Mucosa of descending colon (tissue), 3 donors: ENCODE measurements at places on chromosomes 16 and 17. TPM values are rescaled to one million over a fixed set of nuclear protein-coding genes. Genes with fewer than 3 reads are reported as not detected.
A peak's percentile ranks its signal among the peaks of the same experiment; 100 is the strongest.

DNA sequence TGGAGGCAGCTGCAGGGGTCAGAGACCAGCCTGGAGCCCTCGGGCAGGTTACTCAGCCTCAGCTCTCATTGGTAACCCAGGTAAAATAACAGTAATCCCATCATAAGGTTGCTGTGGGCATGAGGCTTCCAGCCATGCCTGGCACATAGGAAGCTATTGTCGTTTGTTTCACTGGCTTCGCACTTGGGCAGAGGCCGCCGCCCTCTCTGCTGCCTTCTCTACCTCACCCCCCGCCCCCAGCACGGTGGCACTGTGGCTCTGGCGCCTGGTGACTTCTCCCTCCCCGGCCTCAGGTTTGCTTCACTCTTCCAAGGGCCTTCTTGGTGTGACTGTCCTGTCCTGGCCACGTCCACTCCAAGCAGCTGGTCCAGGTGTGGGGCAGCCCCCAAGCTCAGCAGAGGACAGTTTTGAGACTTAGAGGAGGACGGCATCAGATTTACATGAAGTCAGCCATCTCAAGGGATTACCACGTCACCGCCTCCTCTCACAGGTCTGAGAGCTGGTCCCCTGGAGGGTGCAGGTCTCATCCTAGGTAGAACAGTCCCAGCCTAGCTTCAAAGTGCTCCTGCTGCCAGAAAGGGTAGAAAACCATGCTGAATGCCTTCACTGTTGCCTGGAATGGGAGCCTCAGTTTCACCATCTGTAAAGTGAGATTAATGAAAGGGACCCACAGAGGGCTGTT is 34.8 kb downstream of the SREBF1 start:
- no peak for DNase-seq

DNA sequence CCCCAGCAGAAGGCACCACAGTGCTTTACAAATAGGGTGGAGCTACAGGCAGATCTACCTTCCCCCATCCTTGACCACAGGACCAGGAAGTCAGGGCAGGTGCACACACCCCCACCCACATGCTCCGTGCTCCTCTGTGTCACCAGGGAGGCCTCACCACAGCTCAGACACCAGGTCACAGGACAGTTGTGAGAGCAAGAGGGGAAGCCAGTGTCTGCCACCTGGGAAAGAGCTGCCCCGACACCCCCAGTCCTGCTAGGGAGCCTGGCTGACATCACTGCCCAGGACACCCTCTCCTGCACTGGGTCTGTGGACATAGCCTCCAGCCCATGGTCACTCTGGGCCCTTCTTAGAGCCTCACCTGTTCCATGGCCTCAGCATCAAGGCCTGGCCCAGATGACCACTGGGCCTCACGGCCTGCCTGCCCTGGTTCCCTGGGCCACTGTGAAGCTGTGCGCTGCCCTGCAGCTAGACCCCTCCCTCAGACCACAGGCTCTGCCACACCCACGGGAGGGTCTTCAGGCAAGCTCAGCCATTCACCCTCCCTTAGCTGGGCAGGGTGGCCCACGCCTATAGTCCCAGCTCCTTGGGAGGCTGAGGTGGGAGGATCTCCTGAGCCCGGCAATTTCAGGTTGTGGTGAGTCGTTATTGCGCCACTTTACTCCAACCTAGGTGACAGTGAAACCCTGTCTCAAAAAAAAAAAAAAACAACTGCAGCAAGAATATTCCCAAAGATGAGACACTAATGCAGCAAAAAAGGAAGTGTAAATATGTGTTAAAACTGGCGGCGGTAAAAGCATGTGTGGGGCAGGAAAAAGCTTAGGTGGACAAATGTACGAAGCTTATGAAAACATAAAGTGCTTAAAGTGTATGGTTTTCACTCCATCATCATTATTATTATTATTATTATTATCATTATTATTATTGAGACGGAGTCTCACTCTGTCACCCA is 14.2 kb downstream of the POLR3K start:
- peak; percentile 75 for DNase-seq

DNA sequence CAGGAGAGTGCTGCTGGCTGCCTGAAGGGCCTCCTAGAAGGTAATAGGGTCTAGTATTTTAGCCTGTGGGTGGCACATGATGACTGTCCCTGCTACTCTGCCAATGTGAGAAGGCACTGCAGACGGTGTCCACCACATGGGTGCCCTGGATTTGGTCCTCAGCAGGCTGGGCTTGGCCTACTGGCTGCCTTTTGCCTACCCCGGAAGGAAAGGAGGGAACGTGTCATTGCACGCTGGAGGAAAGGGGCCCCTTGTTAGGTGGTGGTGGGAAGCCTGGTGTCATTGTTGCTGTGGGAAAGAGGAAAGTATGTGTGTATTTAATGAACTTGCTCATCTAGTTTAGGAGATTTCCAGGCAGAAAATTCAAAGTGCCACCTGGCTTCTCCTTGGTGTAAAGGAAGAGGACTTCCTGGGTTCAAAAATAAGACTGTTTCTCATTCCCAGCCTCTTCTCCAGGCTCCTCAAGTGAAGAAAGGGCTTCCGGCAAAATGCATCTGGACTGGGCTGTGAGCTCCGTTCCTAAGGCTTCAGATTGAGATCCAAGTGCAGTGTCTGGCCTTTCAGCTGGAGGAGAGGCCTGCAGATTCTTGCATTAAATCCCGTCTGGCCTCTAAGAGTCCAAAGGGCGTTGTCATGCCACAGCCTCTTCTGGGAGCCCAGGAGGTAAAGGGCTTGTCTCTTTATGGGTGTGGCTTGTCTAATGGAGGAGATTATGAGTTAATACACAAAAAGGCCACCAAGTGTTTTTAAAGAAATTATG is 55.1 kb downstream of the RPTOR start:
- no peak for DNase-seq

DNA sequence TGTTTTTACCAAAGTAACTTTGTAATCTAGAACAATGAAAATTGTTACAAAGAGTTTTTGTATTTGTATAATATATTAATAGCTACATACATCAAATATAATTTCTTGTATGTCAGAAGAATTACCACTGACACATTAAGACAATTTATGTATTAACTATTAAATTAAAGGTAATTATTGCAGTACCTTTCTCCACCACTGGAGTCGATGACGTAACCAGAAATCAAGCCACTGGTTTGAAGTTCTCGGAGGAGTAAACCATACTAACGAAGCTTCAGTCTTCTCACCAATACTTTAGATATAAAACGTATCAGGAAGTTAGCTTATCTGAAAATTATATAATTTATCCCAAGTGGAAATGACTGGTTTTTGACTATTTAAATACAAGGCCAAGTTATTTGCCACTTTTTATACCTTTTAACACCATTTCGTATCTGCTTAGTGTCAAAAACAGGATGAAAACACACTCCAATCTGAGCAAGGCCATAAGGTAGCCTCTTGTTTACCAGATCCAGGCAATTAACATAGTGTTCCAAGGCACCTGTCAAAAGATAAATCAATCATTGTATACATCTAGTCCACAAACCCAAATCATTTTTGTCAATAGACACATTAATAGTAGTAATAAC is 4.3 kb downstream of the POLG2 start:
- no peak for DNase-seq

DNA sequence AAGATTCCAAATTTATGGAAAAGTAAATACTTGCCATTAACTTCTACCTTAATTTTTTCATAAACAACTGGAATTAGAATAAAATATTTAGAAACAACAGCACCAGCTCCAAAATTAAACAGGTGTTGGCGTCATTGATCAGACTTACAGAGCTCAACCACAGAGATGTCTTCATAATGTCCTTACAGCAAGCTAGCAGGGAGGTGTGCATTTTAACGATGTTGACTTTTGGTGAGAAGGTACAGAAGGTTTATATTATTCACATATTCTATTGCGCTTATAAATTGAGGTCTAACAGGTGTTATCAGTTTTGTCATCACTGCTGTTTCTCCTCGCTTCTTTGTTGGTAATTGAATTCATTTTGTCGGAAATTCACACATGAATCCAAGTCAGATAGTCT is 226.2 kb upstream of the CA10 start:
- DNase-seq = no peak

GRCh38 chr17:55793272-55793671 is 42.4 kb downstream of the PCTP start:
- DNase-seq = no peak

Gene KRT23
- total RNA-seq = not detected

DNA sequence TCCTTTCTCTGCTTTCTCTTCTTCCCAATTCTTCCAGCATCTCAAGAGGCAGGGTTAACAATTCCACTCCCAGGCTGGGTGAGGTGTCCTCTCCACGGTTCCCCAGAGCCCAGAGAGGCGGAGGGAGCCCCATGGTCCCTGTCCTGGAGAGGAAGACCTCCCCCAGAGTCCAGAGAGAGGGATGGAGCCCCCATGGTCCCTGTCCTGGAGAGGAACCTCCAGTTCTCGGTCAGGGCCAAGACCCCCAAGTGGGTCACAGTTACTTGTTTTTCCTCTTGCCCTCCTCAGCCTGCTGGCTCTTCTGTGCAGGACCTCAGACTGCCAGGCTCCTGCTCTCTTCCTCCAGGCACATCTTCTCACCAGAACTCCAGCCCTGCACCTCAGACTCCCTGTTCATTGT is 135.2 kb downstream of the RPTOR start:
- no peak for DNase-seq

DNA sequence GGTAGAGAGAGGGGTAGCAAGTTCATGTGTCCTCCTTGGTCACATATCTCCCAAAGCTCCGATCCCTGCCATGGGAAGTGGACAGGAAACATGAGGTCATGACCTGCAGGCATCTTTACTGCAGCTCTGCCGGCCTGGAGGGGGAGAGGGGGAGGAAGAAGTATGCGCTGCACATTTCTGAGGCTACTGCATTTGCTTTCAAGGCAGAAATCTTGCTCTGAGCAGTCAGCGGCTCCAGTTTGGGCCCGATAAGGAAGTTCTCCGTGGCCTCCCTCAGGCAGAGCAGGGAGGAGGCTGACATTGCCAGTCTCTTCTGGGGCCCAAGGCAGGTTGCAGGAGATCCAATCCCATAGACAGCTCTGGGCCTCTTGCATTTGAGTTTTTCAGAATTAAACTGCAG is 1.5 kb upstream of the NHERF1 start:
- peak; percentile 30 for DNase-seq

Gene VMO1
- 2.1 TPM for total RNA-seq

Gene HSF5
- total RNA-seq = 0.09 TPM

DNA sequence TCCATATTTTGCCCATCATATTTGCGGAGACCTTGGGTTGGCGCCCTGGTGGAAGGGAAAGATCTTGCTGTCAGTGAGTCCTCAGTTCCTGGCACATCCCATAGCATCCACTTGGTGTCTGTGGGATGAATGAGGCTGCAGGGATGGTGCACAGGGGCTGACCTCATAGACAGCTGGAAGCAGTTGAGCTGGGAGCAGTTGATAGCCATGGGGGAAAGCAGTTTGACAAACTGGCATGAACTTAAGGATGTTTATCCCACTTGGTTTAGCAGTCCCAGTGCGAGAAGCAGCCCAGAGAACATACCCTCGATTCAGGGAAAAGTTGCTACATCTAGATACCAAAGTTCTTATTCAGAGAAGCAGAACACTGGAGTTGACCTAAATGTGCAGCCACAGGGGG is 80.7 kb downstream of the SNX29 start:
- DNase-seq = no peak

Gene FOXL1
- total RNA-seq = 3.6 TPM

DNA sequence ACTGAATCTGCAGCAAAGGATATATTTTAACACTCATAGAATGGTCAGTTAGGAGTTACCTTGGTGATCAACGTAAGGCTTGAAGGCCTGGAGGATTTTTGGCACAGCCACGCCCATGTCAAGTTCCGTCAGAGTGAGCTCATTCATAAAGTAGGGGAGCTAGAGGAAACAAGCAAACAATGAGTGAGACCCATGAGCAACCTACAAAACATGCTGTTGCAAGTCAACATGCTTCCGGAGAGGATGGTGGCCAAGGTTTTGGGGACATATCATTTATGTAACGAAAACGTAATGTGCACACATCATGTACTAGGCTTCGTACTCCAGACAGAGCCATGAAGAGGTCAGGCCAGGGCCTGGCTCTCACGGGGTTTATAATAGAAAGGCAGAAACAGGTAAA is 41.1 kb upstream of the ERN1 start:
- no peak for DNase-seq

GRCh38 chr17:32943647-32944191 is 15.8 kb downstream of the TMEM98 start:
- no peak for DNase-seq

Gene MARVELD3
- total RNA-seq = 108 TPM

Gene RNF227
- 3.0 TPM for total RNA-seq

Gene CCT6B
- 2.1 TPM for total RNA-seq

GRCh38 chr16:50837324-50837723 is 95.4 kb downstream of the CYLD start:
- no peak for DNase-seq

GRCh38 chr16:5706211-5706610 is 608.6 kb upstream of the EEF2KMT start:
- no peak for DNase-seq

GRCh38 chr17:75031972-75032719 is 14.6 kb downstream of the ATP5PD start:
- peak; percentile 69 for DNase-seq

GRCh38 chr17:43878260-43879175 is 28.8 kb downstream of the MPP2 start:
- DNase-seq = peak; percentile 83

- peak; percentile 75 for DNase-seq
These were observed 14.7 kb downstream of the RABEP2 start for GRCh38 chr16:28910086-28911031.

GRCh38 chr16:50721549-50722404 is 20.1 kb upstream of the CYLD start:
- no peak for DNase-seq

Gene TAX1BP3
- total RNA-seq = 197 TPM

DNA sequence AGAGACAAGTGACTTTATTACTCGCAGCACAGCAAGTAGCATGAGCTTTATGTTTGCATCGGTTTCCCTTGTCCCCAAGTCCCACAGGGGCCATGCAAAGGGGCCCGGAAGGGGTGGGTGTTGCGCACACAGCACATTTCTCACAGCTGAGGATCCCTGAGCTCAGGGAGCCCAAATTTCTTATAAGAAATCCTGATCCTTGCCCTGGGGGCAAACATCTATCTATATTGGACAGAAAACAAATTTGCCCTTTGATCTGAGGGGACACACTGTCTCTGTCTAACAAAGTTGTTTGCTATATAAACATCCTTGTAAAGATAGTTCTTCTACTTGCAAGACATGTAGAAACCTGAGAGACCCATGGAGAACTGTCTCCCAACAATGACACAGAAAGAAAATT is 35.7 kb upstream of the MEAK7 start:
- no peak for DNase-seq

- DNase-seq = no peak
These were observed 240.6 kb downstream of the PRKCA start for GRCh38 chr17:66542967-66543520.

Gene CETP
- total RNA-seq = 0.22 TPM

GRCh38 chr16:4668313-4668960 is 24.9 kb upstream of the NUDT16L1 start:
- DNase-seq = no peak

Gene SLC52A1
- 3.0 TPM for total RNA-seq
